ENCODE measurements at places on chromosomes 16 and 17.

DNA sequence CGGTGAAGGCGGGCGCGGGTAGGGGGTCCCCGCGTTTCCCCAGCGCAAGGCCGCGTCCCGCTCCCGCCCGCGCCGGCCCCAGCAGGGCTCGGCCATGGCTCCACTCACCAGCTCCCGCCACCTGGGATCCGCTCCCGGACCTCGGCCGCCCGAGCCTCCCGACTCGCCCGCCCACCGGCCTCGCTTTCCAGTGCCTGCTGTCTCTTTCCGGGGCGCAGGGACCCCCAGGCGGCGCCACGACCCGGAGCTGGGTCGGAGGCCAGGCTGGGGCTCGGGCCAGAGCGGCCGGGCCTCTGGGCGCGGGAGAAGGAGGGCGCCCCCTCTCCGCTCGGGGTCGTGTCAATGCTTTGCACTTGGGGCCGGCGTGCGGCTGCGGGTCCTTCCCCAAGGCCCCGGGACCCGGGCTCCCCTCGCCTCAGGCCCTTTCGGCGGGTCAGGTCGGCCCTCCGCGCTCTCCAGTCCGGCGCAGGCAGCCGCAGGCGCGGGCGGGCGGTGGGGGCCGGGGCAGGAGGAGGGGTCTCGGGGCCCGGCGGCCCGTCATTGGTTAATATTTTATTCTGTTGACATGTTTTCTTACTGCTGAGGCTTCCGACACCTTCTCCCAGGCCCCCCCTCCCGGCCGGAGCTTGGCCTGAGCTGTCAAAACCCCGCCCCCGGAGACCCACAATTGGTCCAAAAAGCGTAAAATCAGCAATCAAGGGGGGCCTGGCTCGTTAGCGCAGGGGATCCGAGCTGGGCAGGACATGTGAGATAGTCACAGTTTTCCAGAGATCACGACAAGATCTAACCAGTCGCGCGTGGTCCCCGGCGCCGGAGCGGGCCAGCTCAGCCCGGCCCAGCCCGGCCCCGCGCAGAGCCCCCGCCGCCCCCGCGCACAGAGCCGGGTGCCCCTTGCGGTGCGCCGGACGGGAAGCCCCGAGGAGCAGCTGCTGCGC lies at the start of gene TBX2:
TSS of gene TBX2 (plus strand) at position 713 of the 935 bp plus-strand sequence. CDS start 334 bp downstream, outside the sequence.
- no peak for DNase-seq

GRCh38 chr17:3715296-3715695 lies 8.4 kb upstream of the HASPIN start:
- no peak for DNase-seq

DNA sequence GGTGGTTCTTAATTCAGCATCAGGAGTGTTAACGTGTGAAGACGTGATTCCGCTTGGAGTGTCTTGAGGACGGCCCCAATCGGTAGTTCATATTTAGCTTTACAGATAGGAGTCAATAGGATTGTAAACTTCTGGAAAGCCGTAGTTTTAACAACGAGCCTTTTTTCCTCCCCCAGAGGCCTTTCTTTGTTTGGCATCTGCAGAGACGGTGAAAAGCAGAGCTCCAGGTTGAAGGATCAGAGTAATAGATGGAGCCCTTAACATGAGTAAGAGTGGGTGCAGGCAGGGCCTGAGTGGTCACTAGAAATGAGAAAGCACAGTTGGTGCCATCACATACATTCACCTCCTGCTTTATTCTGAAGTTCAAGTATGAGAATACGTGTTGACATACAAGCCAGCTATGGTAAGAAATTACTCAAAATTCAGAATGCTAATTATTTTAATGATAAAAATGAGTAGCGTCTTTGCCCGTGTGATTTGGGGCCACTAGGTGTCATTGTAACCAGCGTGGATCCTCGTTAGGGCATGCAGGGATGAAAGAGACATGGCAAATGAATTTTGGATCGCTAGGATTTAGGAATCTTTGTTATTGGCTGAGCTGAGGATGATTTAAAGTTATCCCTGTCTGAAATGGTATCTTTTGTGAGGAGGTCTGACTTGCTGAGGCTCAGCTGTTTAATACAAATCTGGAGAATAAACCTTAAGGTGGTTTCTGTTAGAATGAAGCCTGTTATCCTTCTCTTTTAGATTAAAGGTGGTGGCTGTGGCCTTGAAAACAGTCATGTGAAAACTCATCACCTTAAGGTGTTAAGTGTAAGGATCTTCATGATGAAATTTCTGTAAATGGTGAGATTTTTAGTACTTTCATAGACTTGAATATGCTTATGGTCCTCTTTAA lies 18.6 kb downstream of the PRCD start:
- DNase-seq: peak; percentile 79

GRCh38 chr16:47069841-47070584 lies 73.7 kb downstream of the NETO2 start:
- no peak for DNase-seq

DNA sequence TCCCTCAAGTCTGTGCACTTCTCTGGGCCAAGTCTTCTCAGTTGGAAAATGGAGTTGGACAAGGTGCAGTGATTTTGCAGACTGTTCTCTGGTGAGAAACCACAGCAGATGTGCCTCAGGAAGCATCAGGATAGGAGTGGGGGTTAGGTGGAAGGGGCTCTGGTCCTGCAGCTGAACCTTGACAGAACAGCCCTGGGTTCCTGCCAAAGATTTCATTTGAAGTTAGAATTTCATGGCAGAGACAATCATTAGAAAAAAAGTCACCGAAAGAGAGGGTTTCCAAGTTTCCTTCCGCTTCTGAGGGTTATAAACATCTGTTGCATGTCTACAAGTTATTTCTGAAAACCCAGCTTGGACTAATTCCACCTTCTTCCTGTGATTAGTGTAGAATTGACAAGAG lies 80.4 kb upstream of the IRX3 start:
- DNase-seq: no peak

Measured in posterior cingulate gyrus (tissue), 11 donors.